ENCODE measurements at places on chromosomes 11 and 22. TPM values are rescaled to one million over a fixed set of nuclear protein-coding genes. Genes with fewer than 3 reads are reported as not detected.

TMEM45B gene
- 0.69 TPM for total RNA-seq

C11orf98 gene
- total RNA-seq, result 24.7 TPM

OR10A4 gene
- not detected for total RNA-seq

POU2AF2 gene
- not detected for total RNA-seq

TPBGL gene
- total RNA-seq, result 0.46 TPM

ABCG4 gene
- total RNA-seq, result 9.0 TPM
